ENCODE measurements at places on chromosomes 1 and 21.

- no peak overlapping the region for H3K4me3 ChIP-seq
- no peak for DNase-seq
- H3K36me3 ChIP-seq, result no peaks in the 10 kb centered on the region
- H3K27ac ChIP-seq, result no peak overlapping the region
- no peaks in the 10 kb centered on the region for H3K27me3 ChIP-seq
Measured at GRCh38 chr1:45065083-45065482, 53.0 kb downstream of the UROD start.

- no peak overlapping the region for H3K27ac ChIP-seq
- no peaks in the 10 kb centered on the region for H3K4me1 ChIP-seq
- H3K36me3 ChIP-seq, result peaks cover 17% of the 10 kb centered on the region
- H3K27me3 ChIP-seq, result no peaks in the 10 kb centered on the region
- no peak for DNase-seq
Measured at GRCh38 chr1:54171016-54171415, 18.2 kb upstream of the CDCP2 start.

DNA sequence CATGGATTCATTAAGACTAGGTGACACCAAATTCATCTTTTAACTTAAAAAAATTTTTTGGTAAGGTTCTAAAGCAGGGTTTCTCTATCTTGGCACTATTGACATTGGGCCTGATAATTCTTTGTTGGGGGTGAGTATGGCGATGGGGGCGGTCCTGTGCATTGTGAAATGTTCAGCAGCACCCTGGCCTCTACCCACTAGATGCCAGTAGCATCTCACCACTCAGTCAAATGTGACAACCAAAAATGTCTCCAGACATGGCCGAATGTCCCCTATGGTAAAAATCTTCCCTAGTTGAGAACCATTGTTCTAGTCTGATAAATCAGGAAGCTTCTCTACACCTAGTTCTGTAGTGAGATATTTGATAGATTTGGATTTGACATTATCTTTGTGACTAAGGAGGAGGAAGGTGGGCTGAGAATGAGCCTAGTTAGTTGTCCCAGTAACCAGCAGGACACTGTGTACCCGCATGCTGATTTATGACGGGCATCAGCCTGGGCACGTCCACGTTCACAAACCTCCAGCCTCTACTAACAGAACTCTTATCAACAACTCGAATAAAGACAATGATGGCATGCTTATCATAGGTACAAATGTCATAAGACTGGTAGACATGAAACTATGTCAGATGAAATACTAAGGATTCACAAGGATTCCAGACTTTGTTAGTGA lies 104.6 kb downstream of the KCND3 start:
- H3K4me1 ChIP-seq, result no peaks in the 10 kb centered on the region
- no peak overlapping the region for H3K27ac ChIP-seq
- DNase-seq, result no peak
- H3K27me3 ChIP-seq, result no peaks in the 10 kb centered on the region
- H3K36me3 ChIP-seq, result no peaks in the 10 kb centered on the region

DNA sequence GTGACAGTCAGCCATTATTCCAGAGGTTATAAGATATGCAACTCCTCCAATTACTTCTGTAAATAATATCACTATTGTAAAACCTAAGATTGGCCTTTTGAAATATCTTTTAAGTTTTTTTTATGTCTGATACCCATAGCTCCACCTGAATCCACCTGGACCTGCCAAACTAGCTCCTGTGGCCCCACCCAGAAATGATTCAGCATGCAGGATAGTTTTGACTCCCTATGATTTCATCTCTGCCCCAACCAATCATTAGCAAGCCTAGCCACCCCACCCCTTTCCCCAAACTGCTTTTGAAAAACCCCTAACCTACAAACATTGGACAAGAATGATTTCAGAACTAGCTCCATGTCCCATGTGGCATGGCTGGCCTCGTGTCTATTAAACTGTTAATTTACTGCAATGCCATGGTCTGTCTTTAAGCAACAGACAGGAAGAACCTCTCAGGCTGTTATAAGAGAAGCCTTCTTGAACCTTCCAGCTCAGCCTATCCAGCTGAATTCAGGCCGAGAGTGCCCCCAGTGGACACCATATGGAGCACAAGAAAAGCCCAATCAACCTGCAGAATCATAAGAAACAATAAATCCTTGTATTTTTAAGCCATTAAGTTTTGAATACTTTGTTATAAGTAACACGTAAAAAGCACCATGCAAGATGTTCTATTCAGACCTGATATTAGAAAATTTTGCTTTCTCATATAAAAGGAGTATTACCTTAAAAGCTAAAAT lies 263.0 kb upstream of the ZRANB2 start:
- H3K36me3 ChIP-seq, result no peaks in the 10 kb centered on the region
- H3K27ac ChIP-seq, result no peak overlapping the region
- no peak for DNase-seq
- H3K4me1 ChIP-seq, result no peaks in the 10 kb centered on the region
- no peaks in the 10 kb centered on the region for H3K27me3 ChIP-seq

DNA sequence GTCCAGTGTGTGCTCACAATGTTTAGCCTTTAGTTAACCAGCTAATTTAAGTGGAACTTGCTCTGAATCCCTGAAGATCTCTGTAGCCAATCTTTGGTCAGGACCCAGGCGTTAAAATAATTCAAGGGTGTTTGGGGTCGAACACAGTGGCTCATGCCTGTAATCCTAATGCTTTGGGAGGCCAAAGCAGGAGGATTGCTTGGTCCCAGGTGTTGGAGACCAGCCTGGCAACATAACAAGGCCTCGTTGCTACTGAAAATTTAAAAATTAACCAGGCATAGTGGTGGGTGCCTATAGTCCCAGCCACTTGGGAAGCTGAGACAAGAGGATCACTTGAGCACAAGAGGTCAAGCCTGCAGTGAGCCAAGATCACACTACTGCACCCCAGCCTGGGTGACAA lies 94.3 kb downstream of the ITSN1 start:
- no peak overlapping the region for H3K27ac ChIP-seq
- no peak for DNase-seq
- no peak overlapping the region for H3K4me3 ChIP-seq
- no peaks in the 10 kb centered on the region for H3K36me3 ChIP-seq
- no peaks in the 10 kb centered on the region for H3K27me3 ChIP-seq
- H3K4me1 ChIP-seq, result no peaks in the 10 kb centered on the region

All from tibial artery (tissue), 4 donors.